ENCODE measurements at places on chromosomes 4 and X. TPM values are rescaled to one million over a fixed set of nuclear protein-coding genes. Genes with fewer than 3 reads are reported as not detected.

The INTS12 gene
- 21.4 TPM for total RNA-seq

The TEX13C gene
- total RNA-seq = not detected

The PCDH10 gene
- not detected for total RNA-seq

The RNF175 gene
- total RNA-seq = 0.37 TPM

The HSFX3 gene
- not detected for total RNA-seq

- DNase-seq = no peak
Observed at GRCh38 chrX:138638996-138639395, 72.5 kb downstream of the FGF13 start.

DNA sequence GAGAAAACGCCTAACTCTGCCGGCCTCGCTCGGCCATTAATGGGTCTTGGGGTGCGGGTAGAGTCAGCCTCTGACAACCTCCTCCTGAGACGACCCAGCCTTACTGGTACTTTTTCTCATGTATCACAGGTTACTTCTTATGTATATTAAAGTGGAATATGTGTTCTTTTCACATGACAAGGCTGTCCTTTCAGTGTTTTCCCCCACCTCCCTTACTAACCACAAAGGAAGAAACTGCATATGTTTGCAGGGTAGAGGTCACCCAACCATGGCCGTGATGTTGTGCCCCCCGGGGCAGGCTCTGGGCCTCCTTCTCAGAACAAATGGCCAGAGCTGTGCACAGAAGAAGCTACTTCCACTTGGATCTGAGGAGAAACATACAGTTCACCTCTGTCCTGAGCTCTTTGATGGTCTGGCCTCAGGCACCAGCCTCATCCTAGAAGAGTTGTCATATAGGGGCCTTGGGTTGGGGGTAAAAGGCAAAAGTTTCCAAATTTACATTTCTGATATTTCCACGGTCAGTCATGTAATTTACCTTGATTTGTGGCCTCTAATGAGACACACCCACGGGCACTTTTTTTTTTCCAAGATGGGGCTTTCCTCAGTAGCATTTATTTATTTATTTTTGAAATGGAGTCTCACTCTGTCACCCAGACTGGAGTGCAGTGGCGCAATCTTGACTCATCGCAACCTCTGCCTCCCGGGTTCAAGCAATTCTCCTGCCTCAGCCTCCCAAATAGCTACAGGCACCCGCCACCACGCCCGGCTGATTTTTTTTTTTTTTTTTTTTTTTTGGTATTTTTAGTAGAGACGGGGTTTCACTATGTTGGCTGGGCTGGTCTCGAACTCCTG is 1.9 kb downstream of the SOWAHD start:
- DNase-seq = no peak

DNA sequence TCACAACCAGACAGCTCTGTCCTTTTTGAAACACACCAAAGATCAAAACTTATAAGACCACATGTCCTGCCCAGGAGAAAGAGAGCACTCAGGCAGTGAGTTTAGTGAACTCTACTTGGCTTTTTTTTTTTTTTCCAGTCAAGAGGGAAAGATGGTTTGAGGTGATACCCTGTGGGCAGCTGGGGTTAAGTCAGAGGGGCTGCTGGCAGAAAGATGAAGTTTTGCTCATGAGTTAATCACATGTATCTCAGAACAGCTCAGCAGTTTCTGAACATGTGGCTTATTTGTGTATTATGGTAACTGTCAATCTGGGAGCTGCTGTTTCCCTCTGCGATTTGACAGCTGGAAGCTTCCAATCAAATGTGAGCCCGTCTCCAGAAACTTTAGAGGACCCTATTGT is 56.4 kb upstream of the MAP3K15 start:
- peak; percentile 46 for DNase-seq

DNA sequence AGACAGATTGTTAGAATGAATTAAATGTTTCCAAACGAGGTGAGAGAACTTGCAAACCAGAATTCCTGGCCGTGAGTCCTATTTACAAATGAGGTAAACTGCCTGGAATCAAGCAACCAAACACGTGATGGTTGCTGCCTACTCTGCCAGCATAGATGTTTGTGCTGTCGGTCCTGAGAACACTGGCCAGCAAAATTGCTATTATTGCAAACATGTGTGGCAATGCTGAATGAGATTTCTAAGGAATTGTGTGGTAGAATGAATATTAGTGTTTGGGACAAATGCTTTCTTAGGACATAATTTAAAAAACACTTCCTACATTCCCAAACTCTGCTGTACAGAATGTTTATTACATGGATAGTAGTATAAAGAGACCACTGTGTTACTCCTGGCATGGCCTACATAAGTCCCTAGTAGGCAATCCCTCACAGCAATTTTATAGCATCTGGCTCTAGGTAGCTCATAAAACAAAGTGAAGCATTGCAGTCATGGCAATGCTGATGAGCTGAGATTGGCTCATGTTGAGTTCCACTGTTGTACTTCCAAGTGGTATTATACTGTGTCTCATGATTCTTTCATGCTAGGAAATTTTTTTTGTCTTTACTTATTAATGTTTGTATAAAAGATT is 605.2 kb upstream of the EPHA5 start:
- DNase-seq = no peak

- DNase-seq = no peak
Observed at GRCh38 chr4:15186806-15187205, 184.5 kb downstream of the CPEB2 start.

- no peak for DNase-seq
Observed at GRCh38 chr4:162700815-162701361, 465.8 kb downstream of the NAF1 start.

GRCh38 chrX:9587642-9588041 is 122.8 kb downstream of the TBL1X start:
- no peak for DNase-seq

DNA sequence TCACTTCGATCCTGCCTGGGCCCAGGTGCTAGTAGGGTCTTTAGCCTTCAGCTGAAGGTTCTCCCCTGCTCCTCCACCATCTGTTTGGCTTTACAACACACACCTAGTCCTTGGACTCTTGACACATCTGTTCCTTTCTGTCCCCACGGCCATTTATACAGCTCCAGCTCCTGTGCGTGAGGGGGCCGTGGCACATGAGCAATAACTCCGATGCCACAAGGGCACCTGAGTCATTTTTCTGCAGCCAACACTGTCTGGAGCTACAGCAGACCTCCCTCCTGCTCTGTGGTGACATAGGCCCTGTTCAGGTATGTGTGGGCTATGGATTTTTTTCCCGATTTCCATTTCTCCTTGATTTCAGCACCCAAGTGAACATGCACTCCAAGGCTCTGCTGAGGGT is 44.7 kb upstream of the BCOR start:
- DNase-seq = no peak

Data from activated T-cell treated with anti-CD3 and anti-CD28 coated beads, Interleukin-2, amount 50 U/mL, for 72 hours (primary cell).